SIG-M5 (cell line): ENCODE measurements at places on chromosomes 3 and 15.

DNA sequence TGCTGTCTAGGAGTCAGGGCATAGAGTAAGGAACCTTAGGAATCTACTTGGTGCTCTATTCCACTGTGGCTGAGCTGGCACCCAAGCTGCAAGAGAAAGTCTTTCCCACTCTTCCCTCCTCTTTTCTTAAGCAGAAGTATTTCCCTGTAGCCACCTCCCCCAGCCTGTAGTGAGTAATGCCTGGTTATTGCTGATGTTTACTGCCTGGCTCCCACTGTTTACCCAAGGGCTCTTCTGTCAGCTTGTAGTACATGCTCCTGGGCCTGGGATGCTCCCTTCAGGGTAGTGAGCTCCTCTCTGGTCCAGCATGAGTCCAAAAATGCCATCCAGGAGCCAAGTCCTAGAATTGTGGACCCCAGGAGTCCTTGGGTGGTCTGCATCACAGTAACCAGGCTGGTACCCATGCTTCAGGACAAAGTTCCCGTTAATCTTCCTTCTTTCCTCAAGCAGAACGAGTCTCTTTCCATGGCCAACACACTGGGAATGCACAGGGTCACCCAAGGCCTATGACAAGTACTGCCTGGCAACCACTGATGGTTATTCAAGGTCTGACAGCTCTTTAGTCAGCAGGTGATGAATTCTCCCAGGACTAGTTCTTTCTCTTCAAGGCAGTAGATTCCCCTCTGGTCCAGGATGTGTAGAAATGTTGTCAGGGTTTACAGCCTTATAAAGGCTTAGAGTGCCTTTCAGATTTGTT, 17.6 kb downstream of the GALK2 start:
- no peak for DNase-seq

DNA sequence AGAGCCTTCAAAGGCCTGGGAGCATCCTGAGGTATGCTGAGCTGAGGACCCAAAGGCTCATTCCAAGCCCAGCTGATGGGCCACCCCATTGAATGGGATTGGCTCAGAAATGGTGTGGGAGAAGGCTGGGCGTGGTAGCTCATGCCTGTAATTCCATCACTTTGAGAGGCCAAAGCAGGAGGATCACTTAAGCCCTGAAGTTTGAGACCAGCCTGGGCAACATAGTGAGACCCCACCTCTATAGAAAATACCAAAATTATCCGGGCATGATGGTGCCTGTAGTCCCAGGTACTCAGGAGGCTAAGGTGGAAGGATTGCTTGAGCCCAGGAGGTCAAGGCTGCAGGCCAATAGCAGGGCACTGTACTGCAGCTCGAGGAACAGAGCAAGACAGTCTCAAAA, 43.8 kb upstream of the ADAMTSL3 start:
- DNase-seq: no peak

DNA sequence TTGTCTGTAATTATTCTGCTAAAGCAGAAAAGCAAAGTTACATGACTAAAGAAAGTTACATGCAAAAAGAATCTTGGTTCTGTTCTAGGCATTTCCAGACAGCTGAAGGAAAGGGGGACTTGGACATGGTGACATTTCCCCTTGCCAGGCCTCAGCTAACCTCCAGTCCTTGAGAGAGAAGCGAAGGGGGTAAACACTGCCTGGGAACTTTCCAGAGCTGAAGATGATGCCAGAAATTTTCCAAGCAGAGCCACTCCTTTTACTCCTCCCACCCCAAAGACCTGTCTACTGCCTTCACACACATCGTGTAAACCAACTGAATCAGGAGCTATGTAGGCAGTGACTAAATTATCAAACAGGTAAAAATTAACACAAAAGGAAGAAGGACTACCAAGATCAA, 5.4 kb downstream of the MEX3B start:
- DNase-seq: no peak

DNA sequence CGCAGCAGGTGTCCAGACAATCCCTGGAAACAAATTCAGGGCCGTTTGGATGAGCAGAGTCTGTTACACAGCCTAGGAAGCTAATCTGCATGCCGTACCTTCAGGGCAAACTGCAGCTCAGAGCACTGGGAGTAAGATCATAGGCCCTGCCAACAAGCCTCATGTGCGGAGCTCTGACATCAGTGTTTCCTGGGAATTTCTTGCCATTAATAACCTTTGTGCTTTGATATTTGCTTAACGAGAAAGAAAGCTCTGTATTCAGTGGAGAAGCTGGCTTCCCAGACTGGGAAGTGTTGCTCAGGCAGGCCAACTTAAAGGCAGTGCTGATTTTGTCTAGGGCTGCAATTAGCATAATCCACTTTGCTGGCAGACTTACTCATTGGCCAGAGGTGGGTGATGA, 116.1 kb upstream of the KLHL25 start:
- DNase-seq: no peak

- no peak for DNase-seq
These were observed 17.8 kb downstream of the SMAD3 start for GRCh38 chr15:67083135-67083762.

DNA sequence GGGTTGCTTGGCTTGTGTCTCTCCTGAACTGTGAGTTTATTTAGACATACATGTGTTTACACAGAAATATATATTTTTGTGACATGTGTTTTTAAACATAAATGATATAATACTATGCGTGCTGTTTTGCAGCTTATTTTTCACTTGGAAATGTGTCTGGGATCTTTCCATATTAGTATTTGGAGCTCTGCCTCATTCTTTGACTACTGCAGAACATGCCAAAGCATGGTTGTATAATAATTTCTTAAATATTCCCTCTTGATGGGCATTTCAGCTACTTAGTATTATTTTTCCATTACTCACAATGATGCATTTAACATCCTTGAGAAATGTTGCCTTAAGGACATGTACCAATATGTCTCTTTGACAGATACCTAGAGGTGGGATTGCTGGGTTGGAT, 19.5 kb downstream of the ANAPC13 start:
- DNase-seq: no peak
